ENCODE measurements at places on chromosomes 3 and 15. TPM values are rescaled to one million over a fixed set of nuclear protein-coding genes. Genes with fewer than 3 reads are reported as not detected.
A peak's percentile ranks its signal among the peaks of the same experiment; 100 is the strongest.

- DNase-seq = no peak
Measured at GRCh38 chr15:73321496-73322450, 47.0 kb downstream of the HCN4 start.

DNA sequence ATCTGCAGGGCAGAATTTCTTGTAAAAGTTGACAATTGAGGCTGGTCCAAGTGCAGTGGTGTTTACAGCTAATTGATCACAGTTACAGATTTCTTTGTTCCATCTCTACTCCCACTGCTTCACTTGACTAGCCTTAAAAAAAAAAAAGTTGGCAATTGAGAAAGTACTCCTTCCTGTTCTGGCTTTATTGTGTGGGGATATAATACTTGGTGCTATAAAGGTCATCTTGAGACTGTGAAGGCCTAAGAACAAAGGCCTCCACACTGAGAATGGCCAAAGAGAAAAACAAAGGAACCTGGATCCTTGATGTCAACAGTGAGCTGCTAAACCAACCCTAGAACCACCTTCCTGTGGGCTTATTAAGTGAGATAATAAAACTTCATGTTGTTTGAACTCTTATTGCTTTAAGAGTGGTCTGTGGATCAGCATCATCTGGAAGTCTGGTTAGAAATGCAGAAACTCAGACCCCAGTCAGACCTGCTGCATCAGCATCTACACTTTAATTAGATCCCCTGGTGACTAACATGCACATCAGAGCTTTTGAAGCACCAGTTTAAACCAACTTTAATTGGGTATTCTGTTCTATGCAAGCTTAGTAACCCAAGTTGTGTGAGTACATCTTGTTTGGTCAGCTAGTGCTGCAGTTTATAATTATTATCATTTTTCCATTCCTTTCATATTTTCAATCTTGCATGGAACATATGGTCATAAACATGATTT, 55.2 kb downstream of the TMOD3 start:
- no peak for DNase-seq

- peak; percentile 74 for DNase-seq
Measured at GRCh38 chr3:172129850-172130716, 90.7 kb downstream of the FNDC3B start.

DNA sequence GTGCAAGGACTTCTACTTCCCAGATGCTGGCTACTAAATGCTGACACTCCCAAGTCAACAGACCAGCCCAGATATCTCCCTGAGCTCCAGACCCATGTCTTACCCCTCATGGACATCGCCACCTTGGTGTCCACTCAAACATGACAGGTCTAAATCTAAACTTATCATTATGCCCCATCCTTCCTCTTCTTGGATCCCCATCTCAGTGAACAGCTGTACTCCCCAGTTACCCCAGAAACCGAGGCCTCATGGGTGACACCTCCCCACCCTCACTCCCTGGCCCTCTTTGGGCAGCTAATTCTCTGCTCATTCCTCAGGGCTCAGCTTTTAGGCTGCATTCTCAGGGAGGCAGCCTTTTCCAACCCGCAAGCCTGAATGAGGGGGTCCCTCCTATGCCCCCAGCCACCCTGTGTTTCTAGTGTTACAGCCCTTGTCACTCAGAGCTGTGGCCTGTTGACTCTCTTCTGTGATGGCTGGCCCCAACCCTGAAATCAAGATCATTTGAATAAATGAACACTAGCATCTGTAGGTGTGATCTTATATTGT, 5.4 kb downstream of the EHD4 start:
- no peak for DNase-seq

DNA sequence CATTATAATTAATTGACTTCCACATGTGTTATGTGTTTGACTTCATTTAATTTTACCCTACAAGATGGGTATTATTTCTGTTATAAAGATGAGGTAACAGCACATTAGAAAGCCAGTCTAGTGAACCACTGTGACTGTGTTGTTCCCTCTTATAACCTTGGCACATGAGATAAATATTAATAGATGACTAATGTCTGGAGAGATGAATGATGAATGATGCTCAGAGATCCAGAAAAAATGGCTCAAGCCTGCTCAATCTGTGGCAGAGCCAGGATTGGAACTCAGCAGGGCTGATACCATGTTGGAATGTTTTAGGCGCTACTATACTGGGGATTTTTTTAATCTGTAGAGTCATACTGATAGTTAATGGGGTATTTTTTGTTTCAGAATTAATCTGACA, 118.8 kb upstream of the PTX3 start:
- DNase-seq = no peak

GOLGA8Q gene
- total RNA-seq = 17.3 TPM

UROC1 gene
- not detected for total RNA-seq

OR4F6 gene
- not detected for total RNA-seq

GPR62 gene
- not detected for total RNA-seq

Data from natural killer cell (primary cell).